DMS53 (cell line): ENCODE measurements at places on chromosomes 1 and 21.
A peak's percentile ranks its signal among the peaks of the same experiment; 100 is the strongest.

- DNase-seq: no peak
Observed at GRCh38 chr1:190908691-190909090, 431.0 kb upstream of the BRINP3 start.

DNA sequence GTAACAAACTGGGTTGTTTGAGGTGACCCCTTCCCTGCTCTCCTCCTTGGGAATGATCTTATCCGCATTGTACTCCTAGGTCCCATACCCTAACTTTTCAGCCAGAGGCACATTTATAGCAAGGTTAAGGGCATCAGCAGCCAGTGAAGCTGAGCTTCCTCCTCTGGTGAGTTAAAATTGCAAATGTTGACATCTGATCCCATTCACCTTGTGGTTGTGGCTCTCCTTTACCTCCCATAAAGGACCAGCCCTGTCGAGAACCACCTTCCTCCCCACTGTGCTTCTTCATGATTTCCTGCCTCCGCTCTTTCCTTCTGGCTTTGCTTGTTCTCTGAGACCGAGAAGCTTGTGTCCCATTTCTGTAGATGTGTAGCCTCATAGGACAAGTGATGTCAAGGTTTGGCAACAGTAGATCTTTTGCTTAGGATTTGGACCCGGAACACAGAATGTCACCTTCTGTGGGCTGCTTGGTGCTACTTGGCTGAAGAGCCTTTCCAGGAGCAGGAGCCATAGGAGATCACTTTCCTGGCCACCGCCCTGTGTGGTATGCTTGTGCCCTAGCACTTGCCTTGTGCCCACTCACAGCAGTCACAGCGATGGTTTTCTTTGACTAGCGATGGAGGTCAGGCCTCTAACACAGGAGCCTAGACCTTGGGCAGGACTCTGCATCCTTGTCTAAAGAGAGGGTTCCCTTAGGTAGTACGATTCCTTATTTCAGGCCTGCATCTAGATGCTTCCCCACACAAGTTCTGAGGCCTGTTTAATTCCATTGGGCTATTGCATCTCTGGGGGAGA is 18.8 kb downstream of the SZRD1 start:
- DNase-seq: no peak

- DNase-seq: no peak
Observed at GRCh38 chr1:245802941-245803665, 648.3 kb downstream of the KIF26B start.

GRCh38 chr1:21287905-21288514 is 2.3 kb downstream of the ECE1 start:
- no peak for DNase-seq

DNA sequence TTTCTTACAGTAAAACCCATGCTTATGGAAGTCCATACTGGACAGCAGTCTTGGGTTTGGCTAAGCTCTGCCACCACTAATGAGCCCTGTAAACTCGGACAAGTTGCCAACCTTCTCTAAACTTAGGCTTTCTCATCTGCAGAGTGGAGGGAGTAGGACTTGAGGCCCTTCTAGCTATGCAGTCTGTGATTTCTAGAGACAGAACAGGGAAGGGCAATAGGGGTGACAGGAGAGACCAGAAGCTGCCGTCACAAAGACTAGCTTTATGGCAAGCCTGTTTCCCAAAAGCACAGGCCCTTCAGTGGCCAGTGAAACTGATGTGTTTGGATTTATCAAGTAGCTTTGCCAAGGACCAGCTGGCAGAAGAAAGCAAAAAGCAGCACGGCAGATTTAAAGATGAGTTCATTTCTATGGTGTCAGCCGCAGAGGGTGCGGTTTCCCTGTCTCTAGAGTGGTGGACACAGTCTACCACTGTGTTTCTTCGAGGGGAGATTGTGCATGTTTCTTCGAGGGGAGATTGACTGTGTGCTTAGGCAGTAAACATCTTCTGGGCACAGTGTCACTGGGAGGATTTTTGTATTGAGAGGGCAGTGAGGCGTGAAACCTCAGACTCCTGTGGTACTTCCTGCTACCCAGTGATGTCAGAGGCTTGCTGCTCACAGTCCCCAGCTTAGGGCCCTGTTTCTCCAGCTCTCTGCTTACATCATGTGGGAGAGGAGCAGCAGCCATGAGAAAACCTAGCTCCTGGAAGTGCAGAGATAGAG is 119.0 kb downstream of the ROR1 start:
- peak; percentile 97 for DNase-seq

DNA sequence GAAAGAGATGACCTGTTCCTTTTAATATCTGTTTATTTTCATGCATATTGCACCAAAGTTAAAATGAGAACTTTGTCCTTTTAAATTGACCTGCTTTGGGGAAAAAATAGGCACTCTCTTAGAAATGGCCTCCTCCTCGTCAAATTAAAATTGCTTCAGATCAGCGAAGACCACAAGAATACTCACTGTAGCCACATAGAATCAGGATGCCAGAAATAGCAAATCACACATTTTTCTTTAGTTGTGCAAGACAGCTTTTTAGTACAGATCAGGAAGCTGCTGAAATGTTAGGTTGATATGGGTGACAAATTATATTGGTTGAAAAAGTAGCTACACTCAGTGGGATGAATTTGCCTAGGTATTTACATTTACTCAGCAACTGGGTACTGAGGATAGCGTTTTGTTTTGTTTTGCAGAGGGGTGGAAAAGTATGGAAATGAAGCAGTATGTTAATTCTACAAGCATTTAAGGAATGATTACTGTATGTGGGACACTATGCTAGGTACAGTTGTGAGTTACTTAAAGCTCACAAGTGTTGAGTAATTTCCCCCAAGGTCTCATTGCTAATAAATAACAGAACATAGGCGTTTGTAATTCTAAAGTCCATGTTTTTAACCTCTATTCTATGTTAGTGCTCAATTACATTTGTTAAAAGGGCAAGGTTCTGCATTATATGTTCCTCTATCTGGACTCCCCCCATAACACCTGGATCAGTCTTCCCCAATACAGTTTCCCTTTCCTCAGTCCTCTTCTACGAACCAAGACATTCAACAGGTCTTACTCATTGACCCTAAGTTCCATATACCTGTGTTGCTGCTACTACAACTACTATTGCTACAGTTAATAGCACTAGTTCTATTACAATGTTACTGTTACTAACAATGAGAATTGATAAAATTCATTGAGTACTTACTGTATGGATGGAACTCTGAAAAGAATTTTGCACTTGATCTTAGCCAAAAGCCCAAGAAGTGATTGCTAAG is 99.4 kb upstream of the S1PR1 start:
- no peak for DNase-seq

DNA sequence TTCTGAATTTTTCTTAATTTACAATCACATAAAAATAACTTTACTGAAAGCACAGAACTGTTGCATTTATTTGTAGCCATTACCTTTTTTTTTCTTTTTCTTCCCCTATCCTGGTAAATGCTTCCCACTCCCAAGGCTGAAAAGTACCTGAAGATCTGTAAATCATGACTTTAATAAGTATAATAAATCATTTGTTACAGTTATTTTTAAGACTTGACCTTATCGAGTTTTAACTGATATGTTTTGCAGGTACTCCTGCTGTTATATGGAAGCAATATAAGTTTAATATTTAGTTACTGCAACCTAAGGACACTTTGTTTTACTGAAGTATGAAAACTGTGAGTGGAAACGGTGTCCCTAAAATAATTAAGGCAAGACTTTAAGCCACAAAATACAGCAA is 142.6 kb downstream of the TTLL7 start:
- no peak for DNase-seq

DNA sequence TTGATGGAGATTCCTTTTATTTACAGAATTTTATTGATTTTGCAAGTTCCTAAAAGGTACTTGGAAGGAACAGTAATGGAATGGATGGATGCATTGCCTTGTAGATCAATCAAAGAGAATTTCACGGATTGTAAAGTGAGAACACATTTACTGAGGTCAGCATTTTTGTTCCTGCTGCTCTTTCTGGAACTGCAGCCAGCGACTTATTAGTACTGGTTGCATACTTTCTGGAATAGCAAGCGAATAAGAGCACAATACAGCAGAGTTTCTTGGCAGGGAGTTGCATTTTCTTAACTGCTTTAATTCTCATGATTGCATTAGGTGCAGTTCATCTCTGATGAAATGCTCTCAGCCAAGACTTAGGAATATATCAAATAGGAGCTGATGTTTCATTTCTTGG is 106.1 kb upstream of the CHODL start:
- no peak for DNase-seq

DNA sequence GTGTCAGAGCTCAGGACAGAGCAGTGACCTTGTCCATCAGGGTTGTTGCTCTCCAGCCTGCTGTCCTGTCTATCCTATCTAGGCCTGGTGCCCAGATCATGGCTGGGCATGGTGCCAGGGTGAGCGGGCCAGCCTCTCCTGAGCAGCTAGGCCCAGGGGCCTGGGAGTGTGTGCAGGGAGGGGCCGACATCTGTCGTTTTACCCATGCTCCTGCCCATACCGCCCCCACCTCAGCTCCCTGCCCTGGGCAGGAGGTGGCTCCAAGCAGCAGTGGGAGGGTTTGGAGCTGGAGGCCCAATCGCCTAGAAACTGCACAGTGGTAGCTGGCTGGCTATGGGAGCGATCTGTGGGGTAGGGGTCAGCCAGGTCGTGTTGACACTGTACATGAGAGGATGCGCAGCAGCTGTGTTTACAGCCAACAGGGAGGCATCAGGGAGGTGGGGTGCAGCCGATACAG is 6.5 kb downstream of the INSRR start:
- DNase-seq: peak; percentile 97

- no peak for DNase-seq
Observed at GRCh38 chr1:7410156-7410555, 360.9 kb upstream of the VAMP3 start.

GRCh38 chr1:165917166-165917565 is 89.8 kb downstream of the UCK2 start:
- DNase-seq: no peak

GRCh38 chr1:154609398-154610380 is 1.7 kb upstream of the ADAR start:
- peak; percentile 45 for DNase-seq

DNA sequence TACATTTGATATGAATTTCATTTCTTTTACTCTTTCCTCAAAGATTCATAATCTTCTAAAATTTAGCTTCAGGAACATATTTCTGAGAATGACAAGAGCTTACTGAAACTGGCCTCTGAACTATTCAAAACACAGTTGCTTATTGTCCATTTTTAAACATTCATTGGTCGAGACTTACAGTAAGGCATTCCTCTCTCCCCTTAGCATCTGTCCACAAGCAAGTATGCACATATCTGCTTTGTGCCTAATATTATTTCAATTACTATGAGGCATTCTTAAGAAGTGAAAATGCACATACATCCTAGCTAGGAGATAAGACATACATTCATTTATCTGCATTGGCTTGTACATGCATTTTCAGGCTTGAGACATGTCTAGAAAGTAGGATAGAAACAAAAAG is 488.7 kb downstream of the PTBP2 start:
- no peak for DNase-seq

GRCh38 chr1:44256762-44257554 is 43.7 kb downstream of the DMAP1 start:
- DNase-seq: no peak

- peak; percentile 99 for DNase-seq
Observed at GRCh38 chr1:154418062-154418921, 13.1 kb downstream of the IL6R start.

GRCh38 chr1:1604374-1605033 is 4.6 kb upstream of the FNDC10 start:
- DNase-seq: no peak

DNA sequence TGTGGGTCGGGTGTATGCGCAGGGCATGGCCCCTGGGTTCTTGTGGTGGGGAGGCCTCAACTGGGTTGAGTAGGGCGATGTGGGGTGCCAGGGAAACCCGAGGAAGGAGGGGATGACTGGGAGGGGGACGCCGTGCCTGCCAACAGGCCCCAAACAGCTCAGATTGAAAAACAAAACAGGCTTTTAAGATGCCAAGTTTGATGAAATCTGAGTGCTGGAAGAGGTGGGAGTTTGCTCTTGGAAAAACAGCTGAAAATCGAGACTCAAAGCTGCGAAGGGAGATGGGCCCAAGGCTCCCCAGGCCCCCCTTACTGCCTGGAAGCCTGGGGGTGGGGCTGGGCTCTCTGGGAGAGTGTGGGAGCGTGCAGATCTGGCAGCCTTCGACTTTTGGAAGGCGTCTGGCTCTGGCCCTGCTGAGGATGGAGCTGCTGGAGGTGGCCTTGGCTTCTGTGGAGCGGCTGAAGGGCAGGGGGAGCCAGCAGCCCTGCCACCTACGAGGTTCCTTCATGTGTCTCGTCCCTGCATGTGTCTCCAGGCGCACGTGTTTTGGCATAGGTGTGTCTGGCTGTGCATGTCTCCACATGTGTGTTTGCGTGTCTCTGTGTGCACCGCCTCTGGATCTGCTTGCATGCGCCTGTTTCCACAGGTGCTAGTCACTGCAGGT is 33.3 kb downstream of the PTPRF start:
- DNase-seq: no peak

DNA sequence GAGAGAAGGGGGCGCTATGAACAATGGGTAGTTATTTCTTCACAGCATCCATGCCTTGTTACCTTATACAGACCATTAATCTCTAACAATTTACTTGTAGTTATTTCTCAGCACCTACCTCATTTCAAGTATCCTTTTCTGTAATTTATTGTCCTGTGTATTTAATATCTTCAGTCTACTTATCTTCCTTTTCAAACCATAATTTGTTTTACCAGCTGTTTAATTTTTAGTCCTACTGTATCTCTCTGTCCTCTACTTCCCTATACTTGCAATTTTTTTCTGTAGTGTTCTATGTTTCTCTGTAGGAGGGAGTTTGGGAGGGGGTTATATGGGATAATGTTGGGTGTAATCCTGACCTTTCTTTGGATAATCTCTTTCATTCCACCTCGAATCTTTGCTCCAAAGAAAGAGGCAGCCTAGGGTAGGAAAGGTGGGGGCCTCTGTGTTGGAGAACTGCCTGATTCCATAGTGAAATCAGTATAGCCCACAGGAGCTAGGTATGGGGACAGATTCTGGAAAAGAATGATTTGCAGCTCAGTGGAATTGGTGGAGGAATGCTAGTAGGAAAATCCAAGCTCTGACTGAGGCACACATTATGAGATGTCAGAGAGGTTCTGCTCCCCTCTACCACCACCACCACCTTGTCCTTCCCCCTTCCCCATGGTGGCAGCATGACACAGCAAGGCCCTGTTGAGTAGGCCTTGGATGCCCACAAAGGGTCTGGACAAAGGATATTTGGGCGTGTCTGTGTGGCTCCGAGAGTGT is 642 bp downstream of the MLLT11 start:
- peak; percentile 68 for DNase-seq

DNA sequence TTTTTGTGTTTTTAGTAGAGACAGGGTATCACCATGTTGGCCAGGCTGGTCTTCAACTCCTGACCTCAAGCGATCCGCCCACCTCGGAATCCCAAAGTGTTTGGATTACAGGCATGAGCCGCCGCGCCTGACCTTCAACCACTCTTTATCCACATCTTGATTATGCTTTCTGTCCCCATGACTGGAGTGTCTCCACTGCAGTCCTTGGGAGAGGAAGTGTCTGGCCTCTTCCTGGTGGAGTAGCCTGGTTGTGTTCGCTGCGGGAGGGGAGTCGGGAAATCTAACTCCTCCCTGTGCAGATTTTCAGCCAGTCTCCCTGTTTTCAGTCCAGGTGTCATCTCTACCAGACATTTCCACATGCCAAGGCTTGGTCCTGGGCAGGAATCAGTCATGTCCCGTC is 9.7 kb downstream of the KISS1 start:
- DNase-seq: no peak
